ENCODE measurements at places on chromosomes 12 and 14.

DNA sequence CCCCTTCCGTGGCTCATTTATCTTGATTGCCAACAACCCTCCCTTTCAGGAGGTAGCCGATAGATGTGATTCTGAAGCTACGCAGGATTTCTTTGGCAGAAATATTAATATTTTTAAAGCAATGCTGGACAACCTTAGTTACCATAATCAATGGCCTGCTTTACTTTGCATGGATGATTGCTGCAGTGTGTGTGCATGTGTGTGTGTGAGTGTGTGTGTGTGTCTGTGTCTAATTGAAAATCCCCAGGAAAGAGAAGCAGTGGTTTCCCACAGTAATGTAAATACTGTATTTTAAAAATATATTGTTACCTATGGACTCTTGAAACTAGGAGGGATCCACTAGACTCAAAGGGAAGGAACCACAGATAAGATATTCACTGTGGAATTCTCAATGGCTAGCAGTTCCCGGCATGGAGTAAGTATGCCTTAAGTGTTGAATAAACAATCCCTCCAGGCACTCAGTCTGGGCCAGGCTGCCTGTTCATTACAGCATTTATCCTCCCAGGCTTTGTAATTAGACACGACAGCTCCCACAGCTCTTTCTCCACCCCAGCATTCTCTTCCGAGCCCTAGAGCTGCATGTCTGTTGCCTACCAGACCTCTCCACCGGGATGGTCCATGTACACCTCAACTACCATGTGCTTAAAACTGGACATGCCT, 22.5 kb upstream of the C14orf132 start:
- DNase-seq, result no peak

- DNase-seq, result no peak
These were observed 9.4 kb upstream of the BCL11B start for GRCh38 chr14:99281396-99281795.

- no peak for DNase-seq
These were observed 80.7 kb upstream of the KRR1 start for GRCh38 chr12:75592086-75592485.

DNA sequence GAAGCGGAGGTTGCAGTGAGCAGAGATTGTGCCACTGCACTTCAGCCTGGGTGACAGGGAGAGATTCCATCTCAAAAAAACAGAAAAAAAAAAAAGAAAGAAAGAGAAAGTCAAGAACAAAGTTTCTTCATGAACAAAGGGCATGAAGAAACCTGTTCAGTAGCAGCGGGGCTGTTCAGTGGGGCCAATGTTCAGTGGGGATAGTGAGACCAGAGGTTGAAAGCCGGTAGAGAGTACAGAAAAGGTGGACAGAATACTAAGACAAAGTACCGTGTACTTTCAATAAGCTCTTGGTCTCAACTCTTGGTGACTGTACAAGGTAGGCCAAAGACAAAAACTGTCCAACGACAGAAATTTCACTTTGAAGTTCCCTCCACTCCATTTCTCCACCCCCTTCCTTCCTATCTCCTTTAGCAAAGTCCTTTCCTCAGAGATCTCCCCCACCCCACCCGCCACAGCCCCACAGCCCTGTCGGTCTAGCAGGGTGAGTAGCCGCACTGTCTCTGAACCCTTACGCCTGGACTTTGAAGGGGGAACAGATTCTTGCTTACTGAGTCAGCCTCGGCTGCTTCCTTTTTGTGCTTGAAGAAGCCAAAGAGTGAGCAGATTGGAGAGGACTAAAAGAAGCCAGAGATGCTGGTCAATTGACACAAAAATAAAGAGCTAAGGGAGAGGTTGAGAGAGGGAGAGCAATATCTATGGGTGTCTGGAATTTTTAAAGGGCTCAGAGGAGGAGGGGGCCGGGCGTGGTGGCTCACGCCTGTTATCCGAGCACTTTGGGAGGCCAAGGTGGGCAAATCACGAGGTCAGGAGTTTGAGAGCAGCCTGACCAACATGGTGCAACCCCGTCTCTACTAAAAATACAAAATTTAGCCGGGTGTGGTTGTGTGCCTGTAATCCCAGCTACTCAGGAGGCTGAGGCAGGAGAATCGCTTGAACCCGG, 44.2 kb upstream of the FOS start:
- DNase-seq, result peak; percentile 34

GRCh38 chr12:6921539-6921938, 6.2 kb upstream of the ATN1 start:
- DNase-seq, result no peak

DNA sequence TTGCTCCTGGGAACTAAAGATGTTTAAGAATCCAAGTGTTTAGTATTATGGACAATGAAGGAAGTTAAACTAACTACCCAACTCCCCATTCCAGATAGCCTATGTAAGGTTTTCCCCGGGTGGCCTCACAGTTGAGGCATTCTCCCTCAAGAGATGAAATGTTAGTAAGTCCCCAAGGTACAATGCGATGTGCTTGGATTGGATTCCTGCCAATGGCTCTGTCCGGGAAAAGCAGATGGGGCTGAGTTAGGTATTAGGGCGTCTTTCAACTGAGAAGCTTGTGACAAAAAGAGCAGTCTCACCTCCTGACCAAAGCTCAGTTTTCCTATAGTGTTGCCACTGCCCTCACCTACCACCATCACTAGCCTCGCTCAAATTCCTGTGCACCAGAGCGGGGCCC, 64.8 kb upstream of the E2F7 start:
- DNase-seq, result no peak

GRCh38 chr12:47131011-47131410, 51.3 kb upstream of the AMIGO2 start:
- no peak for DNase-seq

DNA sequence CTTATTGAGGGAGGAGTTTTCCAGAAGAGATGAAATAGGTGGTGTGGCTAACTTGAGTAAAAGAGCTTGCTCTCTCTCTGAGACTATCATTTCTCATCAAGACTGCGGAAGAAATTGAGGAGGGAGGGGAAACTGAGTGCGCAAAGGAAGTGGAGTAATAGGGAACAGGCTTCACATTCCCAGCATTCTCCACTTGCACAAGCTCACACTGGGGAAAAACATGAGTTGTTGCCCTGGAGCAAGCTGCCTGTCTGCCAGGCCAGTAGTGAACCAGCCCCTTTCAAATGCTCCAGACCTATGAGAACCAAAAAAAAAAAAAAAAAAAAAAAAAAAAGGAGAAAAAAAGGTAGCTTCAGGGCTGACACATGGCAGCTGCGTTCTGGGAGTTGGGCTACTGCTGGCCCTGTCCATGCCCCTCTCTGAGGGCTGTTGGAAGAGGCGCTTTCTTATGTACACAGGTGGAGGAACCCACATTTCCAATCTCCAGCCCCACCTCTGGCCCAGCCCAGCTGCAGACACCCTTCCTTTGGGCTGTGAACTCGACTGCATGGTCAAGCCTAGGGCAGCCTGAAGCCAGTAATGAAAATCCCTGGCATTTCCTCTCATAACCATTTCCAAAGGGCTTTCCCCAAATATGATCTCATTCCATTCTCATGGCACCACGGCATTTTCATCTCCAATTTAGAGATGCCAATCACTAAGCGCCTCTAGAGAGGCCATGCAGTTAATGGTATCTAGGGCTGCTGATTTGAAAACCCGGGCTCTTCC, 32.5 kb upstream of the EMP1 start:
- DNase-seq, result no peak

- DNase-seq, result no peak
These were observed 117.5 kb downstream of the NPAS3 start for GRCh38 chr14:33056213-33056612.

DNA sequence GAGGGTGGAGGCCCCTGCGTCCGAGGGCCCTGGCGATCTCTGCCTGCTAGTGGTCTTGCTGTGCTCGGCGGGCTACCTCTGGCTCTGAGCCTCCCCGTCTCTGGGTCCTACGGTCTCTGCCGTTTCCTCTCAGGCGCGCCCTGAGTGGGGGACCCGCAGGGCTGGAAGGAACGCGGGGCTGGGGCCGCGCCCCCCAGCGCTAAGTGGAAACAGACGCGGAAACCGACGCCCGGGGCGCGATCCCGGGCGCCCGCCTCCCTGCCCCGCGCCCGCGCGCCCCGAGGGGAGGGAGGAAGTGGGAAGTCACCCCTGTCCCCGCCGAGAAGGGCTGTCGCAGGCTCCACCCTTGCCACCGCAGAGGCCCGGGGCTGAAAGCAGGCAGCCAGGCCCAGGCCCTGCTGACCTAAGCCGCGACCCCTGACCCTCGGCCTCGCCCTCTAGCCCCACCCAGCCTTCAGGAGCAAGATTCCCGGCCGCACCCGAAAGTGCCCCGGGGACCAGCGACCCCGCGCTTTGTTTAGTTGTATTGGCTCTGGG, 831 bp downstream of the CRIP1 start:
- DNase-seq, result peak; percentile 67

GRCh38 chr12:45216230-45216982, 511 bp downstream of the ANO6 start:
- peak; percentile 51 for DNase-seq

DNA sequence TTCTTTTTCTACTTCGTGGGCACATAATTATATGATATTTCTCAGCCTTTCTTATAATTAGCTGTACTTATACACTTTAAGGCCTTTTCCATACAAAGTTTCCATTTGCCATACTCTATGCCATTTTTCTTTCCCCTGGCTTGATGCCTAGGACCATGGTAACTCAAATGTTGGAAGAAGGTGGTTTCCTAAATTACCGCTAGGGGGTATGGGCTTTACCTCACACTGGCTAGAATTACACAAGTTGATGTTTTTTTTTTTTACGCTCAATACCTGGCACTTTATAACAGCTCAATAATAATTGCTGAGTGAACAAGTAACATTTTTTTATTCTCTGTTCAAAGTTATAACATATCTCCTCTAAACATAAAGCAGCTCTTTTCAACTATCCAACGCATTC, 306.8 kb upstream of the LRFN5 start:
- DNase-seq, result no peak

DNA sequence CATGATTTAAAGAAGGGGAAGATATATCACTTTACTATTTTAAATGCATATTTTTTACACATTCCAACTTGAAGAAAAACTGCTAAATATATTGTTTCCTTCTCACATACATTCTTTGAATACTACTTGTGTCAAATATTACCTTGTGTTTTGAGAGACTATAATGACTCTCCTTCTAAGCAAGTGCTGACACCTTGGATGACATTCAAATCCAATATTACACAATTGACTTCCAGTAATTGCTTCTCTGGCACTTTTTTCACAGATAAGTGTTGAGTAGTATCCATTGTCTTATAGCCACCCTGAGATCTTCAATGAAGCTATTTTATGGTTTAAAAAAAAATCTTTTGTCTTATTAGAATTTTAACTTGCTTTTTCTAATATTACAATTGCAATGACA, 61.2 kb upstream of the ST8SIA1 start:
- no peak for DNase-seq

DNA sequence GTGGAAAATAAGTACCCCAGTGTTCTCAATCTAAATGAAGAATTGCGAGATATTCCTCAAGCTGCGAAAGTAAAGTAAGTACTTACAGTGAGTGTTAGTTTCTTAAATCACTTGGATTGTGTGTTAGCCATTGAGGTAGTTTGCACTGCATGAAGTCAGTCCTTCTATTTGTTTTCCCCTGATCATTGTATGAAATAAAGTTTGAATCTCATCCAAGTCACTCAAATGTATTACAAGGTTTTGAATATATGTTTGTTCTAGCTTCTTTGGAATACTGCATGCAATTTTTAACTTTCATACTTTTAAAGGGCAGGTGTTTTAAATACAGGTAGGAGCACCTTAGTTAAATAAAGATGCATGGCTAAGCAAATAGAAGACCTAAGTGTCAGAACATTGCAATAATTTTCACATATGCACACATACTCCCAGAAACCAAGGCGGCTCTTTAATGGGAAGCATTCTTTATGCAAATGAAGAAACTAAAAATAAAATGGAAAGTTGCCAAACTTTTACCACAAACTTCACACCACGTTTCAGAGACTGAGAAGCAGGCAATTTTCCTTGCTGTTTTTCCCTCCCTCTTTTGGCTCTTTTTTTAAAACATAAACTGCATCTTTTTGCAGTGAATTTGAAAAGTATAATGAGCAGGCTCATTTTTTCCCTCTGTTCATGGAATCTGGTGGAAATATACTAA, 105.6 kb downstream of the GPR135 start:
- no peak for DNase-seq

DNA sequence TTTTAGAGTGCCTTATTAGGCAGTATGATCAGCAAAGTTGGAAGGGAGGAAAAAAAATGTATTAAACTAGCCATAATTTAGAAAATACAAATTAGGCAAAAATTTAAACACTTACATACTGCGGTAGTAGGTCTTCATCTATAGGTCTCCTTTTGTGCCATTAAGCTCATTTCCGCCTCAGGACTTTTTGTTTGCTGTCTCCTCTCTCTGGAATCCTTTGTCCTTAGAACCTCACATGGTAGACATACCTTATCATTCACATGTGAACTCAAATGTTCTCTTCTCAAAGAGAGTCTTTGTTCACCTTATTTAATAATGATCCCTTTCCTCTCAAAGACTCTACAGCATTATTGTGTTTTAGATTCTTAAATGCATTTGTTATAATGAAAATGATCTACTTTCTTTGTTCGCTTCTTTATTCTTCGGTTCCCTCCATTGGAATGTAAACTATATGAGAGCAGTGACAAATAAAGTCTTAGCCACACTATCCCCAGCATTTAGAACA, 14.7 kb downstream of the FANCM start:
- DNase-seq, result no peak

DNA sequence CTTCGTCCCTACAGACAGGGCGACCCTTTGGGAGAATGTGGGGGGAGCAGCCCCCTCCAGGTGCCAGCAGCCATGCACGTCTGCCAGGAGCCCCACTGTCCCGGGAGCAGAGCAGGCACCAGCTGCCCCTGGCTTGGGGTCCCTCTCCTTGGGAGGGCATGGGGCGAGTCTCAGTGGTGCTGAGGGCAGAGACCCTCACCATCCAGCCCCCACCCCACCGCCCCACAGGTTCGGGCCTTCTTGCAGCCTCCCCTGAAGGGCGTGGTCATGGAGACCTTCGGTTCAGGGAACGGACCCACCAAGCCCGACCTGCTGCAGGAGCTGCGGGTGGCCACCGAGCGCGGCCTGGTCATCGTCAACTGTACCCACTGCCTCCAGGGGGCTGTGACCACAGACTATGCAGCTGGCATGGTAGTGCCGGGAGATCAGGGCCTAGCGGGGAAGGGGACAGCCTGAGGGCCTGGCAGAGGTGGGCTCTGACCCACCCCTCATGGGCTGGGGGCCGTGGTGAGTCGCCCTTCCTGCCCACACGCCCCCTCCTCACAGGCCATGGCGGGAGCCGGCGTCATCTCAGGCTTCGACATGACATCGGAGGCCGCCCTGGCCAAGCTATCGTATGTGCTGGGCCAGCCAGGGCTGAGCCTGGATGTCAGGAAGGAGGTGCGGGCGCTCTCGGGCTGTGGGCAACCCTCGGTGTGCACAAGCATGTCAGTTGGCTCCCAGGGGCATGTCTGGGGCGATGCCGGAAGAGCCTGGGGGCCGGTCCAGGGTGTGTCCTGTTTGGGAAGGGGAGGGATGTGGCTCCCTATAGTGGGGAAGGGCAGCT, 18.8 kb downstream of the ASPG start:
- peak; percentile 10 for DNase-seq

GRCh38 chr12:70190262-70191010, 52.8 kb upstream of the CNOT2 start:
- DNase-seq, result no peak

DNA sequence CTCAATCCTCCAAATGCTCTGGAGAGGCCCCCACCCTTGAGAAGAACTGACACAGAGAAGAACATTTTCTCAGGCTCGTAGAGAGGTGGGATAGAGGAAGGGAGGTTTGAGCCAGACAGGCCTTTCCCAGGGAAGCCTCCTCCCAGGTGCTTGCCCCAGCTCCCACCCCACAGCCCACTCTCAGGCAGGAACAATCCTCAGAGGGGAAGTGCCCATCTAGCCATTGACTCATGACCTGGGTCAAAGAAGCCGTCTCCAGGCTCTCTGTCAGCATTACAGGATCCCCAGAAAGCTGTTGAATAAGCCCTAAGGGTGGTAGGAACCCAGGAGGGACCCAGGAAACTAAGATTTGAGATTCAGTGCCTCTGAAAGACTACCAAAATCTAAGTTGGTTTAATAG, 3.8 kb downstream of the AQP6 start:
- DNase-seq, result no peak

Measured in left ventricle myocardium inferior (tissue), 1 donor.